ENCODE measurements at places on chromosomes 13 and 19.

DNA sequence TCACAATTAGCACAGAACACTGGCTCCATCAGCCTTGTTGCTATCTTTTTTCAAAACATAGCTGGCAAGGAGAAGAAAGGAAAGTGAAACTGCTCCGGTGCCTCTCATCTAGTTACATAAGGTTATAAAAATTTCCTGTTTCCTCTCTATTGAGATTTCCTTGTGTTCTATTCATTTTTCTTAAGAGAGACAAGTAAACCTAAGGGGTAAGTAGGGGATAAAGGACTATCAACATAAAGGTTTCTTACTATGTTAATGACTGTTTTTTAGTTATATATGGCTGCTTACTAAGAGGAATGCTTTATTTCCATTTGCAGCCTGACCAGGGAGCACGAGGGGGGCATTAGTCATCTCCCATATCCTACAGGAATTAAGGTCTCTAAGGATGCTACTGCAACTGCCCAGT, 73.2 kb upstream of the MLNR start:
- DNase-seq = peak; percentile 78

DNA sequence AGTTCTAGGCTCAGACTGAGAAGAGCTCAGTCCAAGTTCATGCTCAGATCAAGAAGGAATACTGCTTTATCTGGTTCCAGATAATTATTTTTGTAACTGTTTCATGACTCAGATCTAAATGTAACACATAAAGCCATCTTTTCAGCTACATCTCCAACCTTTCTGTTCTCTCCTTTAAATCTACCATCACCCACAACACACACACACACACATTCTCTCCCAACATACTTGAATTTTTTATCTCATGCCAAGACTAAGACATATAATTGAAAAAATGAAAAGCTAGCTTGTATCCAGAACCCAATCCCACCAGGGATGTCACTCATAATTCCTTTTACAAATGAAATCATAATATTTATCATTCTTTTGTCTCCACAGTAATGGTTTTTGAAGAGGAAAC, 7.6 kb downstream of the KATNAL1 start:
- peak; percentile 33 for DNase-seq

- peak; percentile 27 for DNase-seq
These were observed 255.1 kb upstream of the SOX21 start for GRCh38 chr13:94967183-94968039.

GRCh38 chr13:29956853-29957252, 106.4 kb upstream of the UBL3 start:
- no peak for DNase-seq

- no peak for DNase-seq
These were observed 1692.0 kb downstream of the SLITRK5 start for GRCh38 chr13:89363144-89363543.

DNA sequence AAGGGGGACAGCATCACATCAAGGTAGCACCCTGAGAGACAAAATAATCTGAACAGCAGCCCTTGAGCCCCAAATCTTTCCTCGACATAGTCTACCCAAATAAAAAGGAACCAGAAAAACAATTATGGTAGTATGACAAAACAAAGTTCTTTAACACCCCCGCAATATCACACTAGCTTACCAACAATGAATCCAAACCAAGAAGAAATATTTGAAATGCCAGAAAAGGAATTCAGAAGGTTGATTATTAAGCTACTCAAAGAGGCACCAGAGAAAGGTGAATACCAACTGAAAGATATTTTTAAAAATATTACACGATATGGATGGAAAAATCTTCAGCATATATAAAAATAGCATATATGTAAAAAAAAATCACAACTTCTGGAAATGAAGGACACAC, 252.9 kb upstream of the SLITRK6 start:
- DNase-seq = no peak

DNA sequence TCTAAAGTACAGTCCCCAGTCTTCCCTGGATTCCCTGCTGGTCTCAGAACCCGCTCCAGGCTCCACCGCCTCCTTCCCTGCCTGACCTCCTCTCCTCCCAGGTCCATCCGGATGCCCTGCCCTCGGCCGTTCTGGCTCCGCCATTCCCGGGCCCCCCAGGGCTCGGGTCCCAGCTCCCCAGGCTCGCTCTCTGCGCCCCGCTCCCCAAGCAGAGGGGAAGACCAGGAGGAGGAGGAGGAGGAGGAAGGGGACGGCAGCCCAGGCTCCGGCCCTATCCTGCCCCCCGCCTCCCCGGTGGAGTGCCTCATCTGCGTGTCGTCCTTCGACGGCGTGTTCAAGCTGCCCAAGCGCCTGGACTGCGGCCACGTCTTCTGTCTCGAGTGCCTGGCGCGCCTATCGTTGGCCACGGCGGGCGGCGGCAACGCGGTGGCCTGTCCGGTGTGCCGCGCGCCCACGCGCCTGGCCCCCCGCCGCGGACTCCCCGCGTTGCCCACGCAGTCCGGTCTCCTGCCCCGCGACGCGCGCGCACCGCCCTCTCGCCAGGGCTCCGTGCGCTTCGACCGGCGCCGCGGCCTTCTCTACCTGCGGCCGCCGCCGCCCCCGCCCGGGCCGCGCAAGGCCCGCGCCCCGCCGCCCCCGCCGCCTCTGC, 647 bp downstream of the RNF225 start:
- DNase-seq = no peak

GRCh38 chr13:39875111-39875987, 219.9 kb downstream of the COG6 start:
- peak; percentile 57 for DNase-seq

DNA sequence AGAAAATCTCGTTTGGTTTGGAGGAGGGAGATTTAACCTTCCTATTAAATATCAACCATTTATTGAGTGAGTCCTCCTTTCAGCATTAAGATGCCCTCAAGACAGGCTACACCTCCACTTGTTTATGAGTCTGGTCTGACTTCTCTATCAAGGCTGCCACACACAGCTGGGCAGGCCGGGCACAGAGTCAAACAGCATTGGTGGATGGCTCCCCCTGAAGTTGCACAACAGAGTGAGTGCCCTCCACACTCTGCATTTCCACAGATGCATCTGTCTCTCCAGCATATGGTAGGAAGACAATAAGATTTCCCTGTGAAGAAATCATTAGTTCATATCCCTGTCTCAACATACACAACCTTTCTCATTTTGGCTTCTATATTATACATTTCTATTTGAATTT, 31.4 kb downstream of the PHF11 start:
- DNase-seq = no peak

DNA sequence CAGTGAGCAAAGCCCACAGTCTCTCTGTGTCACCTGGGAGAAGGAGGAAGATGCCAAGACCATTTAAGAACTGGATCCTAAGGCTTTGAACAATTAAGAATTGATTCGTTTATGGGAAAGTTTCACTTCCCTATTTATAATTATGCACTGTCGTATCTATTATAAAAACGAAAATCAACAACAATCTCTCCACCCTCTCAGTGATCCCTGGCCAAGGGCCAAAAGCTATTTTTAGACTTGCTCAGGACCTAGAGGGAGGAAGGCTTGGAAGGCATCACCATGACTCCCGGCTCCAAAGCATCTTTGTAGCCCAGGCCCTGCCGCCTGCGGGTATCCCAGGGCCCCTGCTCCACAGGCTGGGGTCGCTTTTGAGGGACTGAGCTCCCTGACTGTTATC, 1.3 kb downstream of the RHPN2 start:
- DNase-seq = peak; percentile 23

DNA sequence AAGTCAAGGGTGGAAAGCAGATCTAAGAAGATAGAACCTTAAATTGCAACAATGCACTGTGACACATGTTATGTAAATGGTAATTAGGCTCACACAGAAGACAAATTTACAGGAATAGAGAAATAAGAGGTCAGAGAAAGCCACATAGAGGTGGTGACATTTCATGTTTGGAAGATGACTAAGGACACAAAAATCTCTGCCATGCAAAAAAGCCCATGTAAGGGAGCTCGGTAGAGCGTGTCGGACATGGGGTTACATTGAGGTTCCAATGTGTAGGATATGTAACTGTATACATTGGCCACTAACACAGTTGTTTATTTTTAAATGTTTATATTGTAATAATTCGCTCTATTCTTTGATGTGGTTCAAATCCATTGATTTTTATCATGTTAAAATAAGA, 33.7 kb downstream of the SUGT1 start:
- DNase-seq = no peak

- no peak for DNase-seq
These were observed 26.4 kb upstream of the ZNF507 start for GRCh38 chr19:32318884-32319520.

DNA sequence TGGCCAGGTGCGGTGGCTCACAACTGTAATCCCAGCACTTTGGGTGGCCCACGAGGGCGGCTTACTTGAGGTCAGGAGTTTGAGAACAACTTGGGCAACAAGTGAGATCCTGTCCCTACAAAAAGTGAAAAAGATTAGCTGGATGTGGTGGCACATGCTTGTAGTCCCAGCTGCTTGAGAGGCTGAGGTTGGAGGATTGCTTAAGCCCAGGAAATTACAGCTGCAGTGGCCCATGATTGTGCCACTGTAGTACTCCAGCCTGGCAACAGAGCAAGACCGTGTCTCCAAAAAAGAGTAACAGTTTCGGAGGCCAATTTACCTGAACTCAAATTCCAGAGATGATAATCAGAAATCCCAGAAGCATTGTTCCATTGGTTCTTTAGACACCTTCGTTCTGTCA, 4.4 kb downstream of the ZNF473 start:
- no peak for DNase-seq

- no peak for DNase-seq
These were observed 18.5 kb downstream of the GPR42 start for GRCh38 chr19:35389192-35389861.

DNA sequence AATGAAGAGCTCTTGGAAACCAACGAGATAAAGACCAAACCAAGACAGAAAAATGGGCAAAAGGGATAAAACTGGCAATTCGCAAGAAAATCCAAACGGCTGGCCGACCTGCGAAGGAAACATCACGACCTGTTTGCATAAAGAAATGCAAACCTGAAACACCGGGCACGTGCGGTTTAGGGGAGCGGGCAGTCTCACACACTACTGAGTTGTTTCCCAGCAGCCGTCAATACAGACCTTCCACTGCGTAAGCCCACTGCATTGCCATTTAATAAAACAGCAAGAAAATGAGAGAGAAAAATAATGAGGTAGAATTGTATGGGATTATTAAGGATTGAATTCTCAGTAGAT, 642 bp upstream of the PEG3 start:
- DNase-seq = no peak

GRCh38 chr19:32862173-32862572, 7.4 kb downstream of the SLC7A9 start:
- no peak for DNase-seq

DNA sequence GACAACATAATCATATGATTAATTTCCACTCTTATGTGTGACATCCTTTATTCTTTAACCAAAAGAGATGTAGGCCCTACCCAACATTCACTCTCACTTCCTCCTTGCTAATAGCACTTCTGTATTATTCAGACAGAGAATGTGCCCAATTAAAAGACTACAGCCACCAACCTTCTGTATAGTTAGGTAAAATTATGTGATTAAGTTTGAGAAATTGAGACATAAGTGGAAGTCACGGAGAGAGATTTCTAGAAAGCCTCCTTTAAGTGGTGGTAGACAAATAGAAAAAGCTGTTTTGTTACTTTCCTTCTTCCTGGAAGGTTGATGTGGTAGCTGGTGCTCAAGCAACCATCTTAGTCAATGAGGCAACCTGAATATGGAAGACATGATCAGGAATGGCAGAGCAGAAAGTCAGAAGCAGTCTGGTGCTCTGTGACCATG, 14.8 kb downstream of the EPSTI1 start:
- DNase-seq = no peak

GRCh38 chr19:38020311-38020710, 113.3 kb downstream of the SIPA1L3 start:
- no peak for DNase-seq

- DNase-seq = no peak
These were observed 59.5 kb upstream of the ADGRL1 start for GRCh38 chr19:14265290-14266036.

GRCh38 chr13:72071713-72072112, 204.7 kb upstream of the DACH1 start:
- no peak for DNase-seq
